MV-4-11 (cell line): ENCODE measurements at places on chromosomes 1 and 21.

DNA sequence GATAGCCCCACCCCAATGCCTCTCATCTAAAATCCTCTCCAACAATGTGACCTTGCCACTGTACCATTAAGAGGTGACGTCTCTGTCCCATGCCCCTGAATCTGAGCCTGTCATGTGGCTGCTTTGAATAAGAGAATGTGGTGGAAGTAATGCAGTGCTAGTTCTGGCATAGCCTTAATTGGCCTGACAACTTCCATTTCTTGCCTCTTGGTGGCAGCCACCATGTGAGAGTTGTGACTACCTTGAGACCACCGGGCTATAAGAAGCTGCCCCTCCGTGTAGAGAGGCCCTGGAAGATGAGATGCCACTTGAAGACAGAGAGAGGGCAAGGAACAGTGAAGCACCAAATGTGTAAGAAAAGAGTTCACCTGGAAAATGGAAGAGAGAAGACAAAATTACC is 95.4 kb downstream of the POFUT2 start:
- DNase-seq: no peak

- peak; percentile 96 for DNase-seq
These were observed 157.1 kb upstream of the NRIP1 start for GRCh38 chr21:15221799-15222386.

- no peak for DNase-seq
These were observed 21.3 kb downstream of the ZNF362 start for GRCh38 chr1:33277488-33278084.

GRCh38 chr1:30872033-30872947 is 36.3 kb downstream of the SDC3 start:
- no peak for DNase-seq

DNA sequence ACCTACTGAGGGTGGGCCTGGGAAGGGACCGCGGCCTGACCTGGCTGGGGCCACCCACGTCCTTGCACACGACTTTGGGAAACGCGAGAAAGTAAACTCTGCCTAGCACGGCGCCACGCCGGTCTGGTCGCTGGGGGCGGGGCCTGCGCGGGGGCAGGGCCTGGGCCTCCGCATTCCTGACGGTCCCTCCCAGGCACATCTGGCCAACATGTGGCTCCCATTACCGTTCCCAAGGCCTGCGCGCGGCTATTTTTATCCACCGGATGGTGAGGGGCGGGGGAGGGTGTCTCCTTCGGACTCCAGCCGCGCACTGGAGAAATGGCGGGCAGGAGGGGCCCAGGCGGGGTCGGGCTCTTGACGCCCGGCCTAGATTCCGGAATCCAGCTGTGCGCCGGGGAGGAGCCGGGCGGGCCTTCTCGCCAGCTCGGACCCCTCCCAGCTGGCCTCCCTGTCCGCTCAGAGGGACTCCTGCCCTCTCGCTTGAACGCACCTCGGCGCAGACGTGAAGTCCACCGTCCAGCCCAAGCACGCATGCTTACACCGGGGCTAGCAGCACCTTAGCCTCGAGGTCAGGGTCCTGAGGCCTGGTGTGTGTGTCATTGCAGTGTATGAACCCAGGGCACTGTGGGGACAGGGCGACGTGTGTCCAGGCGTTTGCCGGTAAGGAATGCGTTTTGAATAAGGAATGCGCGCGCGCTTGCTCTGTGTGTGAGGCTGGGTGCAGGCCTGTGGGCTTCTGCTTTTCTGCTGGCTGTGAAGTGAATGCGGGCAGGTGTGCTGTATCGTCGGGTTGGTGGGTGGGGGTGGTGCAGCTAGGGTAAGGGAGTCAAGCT is 2.1 kb downstream of the EVA1B start:
- peak; percentile 28 for DNase-seq

GRCh38 chr21:43681650-43682049 is 22.3 kb downstream of the RRP1B start:
- DNase-seq: no peak

DNA sequence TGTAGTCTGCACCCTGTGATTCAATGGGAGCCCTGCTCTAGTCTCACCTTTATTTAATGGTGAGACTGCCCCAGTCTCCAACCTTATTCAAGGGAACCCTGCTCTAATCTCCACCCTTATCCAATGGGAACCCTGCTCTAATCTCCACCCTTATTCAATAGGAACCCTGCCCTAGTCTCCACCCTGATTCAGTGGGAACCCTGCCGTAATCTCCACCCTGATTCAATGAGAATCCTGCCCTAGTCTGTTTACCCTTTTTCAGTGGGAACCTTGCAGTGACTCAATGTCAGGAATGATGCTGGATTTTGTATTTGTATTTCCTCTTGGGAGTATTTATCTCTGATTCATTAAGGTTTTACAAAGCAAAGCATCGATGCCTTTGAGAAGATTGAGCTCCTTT is 39.5 kb downstream of the TRPM2 start:
- DNase-seq: no peak

DNA sequence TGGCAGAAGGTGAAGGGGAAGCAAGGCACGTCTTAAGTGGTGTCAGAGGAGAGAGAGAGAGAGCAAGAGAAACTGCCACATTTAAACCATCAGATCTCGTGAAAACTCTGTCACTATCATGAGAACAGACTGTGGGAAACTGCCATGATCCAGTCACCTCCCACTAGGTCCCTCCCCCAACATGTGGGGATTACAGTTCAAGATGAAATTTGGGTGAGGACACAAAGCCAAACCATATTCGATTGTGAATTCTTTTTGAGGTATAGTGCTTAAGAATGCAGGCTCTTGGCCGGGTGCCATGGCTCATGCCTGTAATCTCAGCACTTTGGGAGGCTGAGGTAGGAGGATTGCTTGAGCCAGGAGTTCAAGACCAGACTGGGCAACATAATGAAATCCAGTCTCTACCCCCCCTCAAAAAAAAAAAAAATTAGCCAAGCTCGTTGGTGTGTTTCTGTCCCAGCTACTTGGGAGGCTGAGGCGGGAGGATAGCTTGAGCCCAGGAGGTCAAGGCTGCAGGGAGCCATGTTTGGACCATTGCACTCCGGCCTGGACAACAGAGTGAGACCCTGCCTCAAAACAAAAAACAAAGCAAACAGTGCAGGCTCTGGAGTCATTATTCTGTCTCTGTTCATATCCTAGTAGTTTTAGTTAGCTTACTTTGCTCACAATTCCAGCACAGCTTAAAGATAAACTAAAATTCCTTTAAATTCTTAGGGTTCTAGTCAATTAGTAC is 6.0 kb downstream of the ZCCHC17 start:
- DNase-seq: no peak

- DNase-seq: no peak
These were observed 23.6 kb downstream of the MT1HL1 start for GRCh38 chr1:236980673-236981072.

DNA sequence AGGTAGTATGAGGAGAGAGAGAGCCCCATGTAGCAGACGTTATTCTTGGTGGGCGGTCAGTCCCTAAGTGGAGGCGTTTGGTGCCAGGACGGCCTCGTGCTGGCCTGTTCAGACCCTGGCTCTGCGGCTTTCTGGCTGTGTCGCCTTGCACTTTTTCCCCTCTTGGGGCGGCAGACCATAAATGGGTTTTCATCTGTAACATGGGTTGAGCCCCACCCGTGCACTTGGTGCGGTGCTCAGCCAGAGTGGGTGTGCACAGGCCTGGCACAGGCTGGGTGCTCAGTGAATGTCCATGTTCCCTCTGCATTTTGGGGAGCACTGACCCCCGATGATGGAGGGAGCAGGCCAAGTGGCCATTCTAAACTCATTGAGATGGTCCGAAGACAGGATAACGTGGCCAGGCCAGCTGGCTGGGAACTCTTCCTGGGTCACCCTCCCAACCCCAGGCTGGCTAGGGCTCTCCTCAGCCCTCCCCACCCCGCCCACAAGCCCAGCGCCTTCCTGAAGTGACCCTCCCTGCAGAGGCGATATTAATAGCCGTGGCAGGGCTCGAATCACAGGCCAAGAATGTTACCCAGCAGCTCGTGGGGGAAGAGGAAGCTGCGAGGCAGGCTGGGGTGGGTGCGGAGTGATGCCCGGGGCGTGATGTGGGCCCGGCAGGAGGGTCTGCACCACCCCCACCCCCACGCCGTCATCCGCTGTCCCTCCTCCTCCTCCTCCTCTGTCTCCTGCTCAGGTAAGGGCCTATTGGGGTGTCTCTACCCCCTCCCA is 78.5 kb downstream of the ARHGEF10L start:
- peak; percentile 55 for DNase-seq

DNA sequence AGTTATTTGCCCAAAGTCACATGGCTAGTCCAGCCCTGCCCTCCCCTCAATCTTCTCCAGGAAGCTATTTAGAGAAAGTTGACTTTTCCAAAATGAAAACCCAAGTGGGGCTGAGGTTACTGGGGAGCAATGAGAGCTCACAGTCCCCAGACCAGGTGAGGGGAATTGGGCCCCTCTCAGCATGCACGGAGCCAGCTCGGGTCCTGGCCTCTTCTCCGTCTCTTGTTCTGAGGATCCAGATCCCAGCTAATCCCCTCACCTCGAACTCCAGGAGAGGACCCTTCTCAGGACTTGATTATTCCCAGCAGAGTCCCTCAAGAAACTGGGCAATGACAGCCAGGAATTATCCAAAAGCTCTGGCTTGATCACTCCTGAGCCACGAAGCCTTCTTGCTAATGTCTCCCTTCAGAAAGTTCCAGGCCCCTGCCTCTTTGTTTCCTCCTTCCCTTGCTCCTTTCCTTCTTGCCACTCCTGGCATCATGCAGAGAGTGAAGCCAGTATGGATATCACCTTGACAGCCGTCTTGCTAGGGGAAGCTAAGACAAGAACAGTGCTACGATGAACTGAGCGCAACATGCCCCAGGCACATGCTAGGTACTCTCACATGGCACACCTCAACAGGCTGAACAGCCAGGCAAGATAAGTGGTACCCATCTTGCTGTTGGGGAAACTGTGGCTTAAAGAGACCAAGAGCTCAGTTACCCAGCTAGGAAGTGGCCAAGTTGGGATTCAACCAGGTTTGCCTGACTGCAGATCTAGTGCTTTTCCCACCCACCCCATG is 51.9 kb downstream of the KLHDC7A start:
- DNase-seq: no peak

- DNase-seq: no peak
These were observed at the start of gene TNFRSF4 for GRCh38 chr1:1213345-1214265. Gene TNFRSF4, minus strand, starts transcription at chr1:1214153. Its CDS starts 26 bp downstream, at chr1:1214127.

GRCh38 chr1:29767769-29768425 is 531.6 kb downstream of the PTPRU start:
- no peak for DNase-seq

- DNase-seq: no peak
These were observed 5.0 kb downstream of the IGSF21 start for GRCh38 chr1:18112611-18113010.

DNA sequence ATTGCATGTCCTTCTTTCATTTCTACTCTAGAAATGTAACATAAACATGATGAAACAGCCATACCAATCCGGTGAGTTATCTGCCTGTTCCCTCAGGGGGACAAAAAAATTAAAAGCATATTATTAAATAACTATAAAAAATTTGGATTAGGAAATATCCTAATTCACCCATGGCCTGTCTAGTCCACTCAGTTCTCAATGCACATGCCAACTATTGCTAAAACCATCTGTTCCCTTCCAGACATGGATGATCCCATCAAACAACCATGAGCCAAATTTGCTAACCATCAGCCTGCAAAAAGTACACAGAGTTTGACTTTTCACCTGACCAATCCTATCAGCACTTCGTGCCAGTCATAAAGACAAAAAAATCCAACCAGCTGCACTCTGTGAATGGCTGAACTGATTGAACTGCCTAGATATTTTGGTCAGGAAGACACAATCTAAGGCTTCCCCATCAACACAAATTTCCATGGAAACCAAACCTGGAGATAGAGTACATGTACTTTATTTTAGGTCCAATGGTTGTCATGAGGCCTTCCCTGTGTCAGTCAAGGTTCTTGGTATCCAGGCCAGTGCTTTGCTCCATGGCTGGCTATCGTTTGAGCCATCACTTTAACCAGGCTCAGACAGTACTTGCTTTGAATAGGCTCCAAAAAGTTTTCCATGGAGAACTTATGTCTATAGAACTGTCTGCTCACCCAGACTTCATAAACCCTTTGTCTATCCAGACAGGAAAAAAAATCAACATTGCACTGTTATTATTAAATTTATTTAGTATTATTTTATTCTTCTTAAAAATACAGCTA is 570.8 kb downstream of the LTN1 start:
- DNase-seq: no peak

DNA sequence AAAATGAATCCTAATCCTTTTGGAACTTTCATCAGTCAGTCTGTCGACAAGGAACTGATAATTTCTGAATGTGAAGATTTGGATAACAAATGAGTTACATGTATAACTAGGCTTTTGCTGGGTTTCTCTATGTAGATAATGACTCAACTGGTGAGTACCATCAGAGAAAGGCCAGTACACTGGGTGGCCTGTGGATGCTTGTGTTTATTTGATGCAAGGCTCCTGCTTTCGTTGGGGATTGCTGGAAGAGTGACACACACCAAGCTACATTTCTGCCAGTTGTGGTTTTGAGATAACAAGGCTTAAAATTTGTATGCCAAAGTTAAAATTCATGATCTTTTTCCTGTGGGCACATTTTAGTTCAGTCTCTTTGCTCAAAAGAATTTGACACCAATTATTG is 115.7 kb upstream of the UBE2U start:
- DNase-seq: no peak

GRCh38 chr1:226369110-226369509 is 38.8 kb downstream of the PARP1 start:
- DNase-seq: no peak
